Lung (tissue), 17 donors: ENCODE measurements at places on chromosomes 3 and 15. TPM values are rescaled to one million over a fixed set of nuclear protein-coding genes. Genes with fewer than 3 reads are reported as not detected.

DNA sequence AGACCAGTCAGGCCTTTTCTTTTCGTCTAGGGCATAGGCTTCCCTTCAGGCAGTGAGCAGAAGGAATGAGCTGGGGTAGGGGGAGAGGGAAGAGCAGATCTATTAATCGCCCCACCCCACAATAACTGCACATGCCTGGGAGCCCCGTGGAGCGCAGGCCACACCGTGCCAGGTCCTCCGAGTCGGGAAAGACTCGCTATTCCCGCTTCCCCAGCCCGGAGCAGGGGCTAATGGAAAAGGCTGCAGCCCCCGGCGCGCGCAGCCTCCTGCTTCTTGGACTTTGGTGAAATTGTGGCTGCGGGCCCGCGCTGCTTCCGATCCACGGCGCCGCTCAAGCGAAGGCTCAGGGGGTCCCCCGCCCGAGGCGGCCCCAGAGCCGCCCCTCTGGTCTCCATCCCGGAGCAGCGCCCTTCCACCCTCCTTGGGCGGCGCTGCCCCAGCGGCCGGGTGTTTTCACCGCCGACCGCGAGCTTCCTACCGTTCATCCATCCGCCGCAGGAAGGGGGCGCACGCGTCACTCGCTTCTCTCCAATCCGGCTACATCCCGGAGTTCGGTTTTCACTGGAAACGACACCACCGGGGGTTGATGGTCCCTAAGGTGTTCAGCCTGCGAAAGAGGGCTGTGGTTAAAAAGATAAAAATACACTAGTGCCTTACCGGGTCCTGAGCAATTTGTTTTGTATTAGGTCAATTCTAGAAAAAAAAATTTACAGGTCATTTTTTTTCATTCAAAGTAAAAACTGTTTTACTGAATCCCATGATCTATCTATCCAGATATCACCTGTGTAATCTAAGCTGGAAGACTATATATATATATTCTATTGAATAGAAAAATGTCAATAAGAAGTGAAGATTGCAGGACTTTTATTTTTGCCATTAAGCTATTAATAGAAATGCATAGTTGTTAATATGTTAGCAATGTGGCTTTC lies 4.4 kb upstream of the SYNM start:
- peak; percentile 80 for DNase-seq

ERC2 gene
- 0.74 TPM for polyA plus RNA-seq

PLXND1 gene
- polyA plus RNA-seq = 168 TPM

- DNase-seq = no peak
These were observed 107.3 kb upstream of the ANKRD28 start for GRCh38 chr3:15905041-15905440.

ZFYVE19 gene
- polyA plus RNA-seq = 19.4 TPM

DNA sequence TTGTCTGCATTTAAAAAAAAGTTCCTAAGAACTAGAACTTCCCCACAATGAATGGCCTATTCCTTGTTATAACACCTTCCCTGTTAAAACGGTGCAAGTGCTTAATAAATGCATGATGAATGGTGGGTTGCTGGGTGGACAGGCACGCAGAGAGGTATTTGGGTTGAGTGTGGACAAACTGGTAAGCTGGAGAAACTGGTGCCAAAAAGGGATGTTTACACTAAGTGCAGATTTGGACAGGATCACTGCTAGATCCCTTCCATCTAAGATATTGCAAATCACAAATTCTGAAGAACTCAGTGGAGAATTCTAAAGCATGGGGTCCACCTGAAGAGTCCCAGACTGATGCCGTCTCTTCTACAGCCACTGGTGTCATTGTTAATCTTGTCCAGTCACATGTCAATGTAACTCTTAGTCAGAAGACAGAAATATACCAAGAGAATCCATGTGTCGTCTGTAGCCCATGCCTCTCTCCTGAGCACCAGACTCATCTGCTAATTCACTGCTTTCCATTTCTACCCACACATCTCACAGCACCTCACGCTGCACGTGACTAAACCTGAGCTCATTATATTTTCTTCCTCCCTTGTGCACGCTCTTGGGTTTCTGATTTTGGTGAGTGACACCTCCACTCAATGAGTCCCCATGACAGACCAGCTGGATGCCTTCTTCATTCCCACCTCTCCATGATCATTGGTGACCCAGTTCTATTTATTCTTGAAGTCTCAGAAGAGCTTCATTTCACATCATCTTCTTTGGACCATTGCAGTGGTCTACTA lies 328.9 kb downstream of the THSD4 start:
- DNase-seq = no peak

DNA sequence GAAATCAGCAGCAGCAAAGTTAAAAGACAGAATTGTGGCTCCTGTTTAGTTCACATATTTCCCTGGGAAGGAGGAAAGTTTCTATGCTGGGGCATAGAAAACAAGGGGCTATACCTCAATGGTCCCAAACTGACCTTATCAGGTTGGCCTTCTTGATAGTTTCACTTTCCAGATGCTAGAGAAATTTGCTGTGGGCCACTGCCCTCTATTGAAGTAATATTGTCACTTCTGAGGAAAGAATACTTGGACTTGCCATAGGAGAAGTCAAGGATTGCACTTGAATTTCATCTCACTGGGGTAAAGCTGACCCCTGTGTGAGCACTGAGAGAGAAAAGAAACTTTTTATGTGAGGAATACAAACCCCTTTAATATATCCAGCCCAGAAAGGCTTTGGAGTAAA lies 49.3 kb upstream of the XCR1 start:
- no peak for DNase-seq

DNA sequence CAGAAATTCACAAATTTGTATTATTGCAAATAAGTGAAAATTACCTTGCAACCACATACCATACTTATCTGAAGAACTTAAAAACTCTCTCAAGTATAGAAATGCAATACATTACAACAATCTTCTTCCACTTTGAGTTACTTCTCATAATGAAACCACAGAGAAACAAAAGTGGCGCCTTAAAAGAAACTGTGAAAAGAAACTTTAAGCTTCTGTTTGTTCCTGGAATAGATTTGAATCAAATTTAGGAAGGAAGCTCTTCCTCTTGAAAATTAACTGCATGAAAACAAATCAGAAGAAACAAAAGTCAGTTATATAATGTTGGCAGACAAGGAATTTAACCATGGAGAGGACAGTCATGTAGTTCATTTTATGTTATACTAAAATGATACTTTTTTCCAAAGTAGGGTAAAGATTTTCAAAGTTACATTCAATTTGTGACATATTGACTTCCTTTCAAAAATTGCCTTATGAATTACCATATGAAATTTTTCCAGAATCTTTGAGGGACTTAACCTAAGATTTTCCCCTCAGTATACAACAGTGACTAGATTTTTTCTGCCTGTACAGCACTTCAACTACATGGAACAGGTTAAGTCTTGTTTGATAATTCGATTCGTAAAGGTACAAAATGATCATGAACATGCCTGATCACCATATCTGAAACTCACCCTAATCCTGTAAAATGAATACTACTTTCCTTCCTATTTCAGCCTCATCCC lies 57.6 kb upstream of the TNFSF10 start:
- no peak for DNase-seq

CCDC54 gene
- not detected for polyA plus RNA-seq

DNA sequence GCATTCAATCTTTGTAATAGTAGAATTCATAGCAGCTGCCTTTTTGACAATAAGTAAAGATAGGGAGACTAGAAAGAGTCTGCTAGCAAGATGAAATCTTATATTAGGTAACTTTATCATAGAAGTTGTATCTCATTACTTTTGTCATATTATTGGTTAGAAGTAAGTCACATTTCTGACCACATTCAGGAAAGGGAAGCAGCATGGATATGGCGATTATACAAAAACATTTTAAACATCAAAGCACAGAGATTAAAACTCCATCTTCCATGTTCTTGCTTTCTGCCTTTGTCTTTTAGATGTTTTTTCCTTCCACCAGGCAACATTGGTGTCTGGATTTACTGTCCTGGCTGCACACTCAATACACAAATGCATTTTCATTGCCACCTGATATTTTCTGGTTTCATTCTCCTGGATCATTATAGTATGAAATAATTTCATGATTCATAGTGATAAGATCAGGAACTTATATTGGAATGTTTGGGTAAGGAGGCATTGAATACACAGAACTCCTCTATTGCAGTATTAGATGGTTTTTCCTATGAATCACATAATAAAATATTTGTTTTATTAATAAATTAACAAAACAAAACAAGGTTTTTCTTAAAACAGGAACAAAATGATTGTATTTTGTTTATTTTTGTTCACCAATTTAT lies 1460.3 kb upstream of the CADM2 start:
- DNase-seq = no peak

- DNase-seq = no peak
These were observed 33.9 kb downstream of the IQSEC1 start for GRCh38 chr3:13039213-13039896.

CHRNA3 gene
- not detected for polyA plus RNA-seq

RAD51 gene
- 0.95 TPM for polyA plus RNA-seq

GRCh38 chr15:27438403-27439375 lies 467.7 kb downstream of the GABRG3 start:
- DNase-seq = no peak

CPLX3 gene
- 0.13 TPM for polyA plus RNA-seq

DNA sequence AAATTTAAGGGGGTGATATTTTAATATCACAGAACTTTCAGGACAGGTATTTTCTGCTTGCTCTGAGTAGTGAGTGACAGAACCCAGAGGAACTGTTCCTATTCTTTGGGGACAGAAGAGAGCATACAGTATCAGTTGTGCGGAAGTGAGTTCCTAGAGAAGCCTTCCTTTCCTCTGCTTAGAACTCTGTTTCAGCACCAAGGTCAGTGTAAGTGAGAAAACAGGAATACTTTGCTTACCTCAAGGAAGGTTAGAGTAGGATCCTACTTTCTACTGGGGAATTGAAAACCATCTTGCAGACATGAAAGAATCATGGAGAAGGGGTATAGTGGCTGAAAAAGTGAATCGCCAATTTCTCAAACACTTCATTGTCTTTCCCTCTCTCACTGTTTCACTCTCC lies 542.4 kb downstream of the SQOR start:
- DNase-seq = no peak

GRCh38 chr15:68298882-68299381 lies 21.4 kb downstream of the FEM1B start:
- DNase-seq = peak; percentile 41

- no peak for DNase-seq
These were observed 126.5 kb downstream of the SUCNR1 start for GRCh38 chr3:151999936-152000335.

SHQ1 gene
- polyA plus RNA-seq = 7.3 TPM

DNA sequence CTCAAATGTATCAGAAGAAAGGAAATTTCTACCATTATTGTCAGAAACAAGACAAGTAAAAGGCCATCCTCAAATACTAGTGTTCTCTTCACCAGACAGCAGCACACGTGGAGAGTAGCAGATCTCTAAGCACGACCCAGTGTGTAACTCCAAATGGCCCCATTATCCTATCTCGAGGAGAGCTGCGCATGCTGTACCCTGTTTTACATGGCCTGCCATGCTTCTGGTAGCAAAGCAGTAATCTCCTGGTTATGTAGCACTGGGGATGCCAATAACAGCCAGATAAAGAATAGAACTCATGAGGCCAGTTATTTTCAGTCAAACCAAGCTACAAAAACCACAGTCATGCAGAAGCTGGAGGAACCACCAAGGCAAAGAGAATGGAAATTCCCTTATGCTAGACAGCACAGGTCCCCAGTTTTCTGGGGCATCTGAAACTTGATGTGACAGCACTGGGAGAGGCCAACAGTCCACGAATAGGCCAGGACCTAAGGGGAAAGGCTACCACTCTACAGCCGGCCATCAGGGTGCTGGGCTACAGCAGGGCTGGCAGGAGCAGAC lies 73.0 kb downstream of the LIPC start:
- DNase-seq = no peak

DNA sequence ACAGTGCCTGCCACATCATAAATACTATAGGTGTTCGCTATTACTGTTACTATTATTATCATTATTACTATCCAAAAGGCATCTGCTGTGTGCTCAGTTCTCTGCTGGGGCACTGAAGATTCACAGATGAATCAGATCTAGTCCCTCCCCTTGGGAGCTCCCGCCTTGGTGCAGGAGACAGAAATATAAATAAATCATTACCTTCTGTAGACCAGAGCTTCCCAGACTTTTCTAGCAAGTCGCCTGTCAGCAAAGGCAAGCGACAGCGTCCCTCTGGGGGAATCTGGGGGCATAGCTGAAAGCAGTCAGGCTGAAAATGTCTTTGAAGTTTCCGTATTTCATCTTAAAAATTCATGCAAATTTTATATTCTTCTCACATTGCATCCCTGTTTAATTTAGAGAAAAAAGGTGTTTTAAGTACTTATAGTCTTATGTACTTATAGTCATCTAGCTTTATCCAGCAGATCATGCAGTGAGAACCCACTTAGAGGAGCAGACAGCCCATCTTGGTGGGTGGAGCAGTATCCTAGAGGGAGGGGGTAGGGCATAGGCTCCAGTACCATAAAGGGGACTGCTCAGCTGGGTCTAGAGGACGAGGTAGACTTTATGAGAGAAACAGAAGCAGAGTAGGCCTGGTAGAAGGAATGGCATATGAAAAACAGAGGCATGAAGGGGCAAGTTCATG lies 10.4 kb upstream of the BRPF1 start:
- no peak for DNase-seq

- DNase-seq = no peak
These were observed 412.9 kb upstream of the RGMA start for GRCh38 chr15:93501946-93502345.

- no peak for DNase-seq
These were observed 10.4 kb downstream of the TEX264 start for GRCh38 chr3:51681453-51681852.

DNA sequence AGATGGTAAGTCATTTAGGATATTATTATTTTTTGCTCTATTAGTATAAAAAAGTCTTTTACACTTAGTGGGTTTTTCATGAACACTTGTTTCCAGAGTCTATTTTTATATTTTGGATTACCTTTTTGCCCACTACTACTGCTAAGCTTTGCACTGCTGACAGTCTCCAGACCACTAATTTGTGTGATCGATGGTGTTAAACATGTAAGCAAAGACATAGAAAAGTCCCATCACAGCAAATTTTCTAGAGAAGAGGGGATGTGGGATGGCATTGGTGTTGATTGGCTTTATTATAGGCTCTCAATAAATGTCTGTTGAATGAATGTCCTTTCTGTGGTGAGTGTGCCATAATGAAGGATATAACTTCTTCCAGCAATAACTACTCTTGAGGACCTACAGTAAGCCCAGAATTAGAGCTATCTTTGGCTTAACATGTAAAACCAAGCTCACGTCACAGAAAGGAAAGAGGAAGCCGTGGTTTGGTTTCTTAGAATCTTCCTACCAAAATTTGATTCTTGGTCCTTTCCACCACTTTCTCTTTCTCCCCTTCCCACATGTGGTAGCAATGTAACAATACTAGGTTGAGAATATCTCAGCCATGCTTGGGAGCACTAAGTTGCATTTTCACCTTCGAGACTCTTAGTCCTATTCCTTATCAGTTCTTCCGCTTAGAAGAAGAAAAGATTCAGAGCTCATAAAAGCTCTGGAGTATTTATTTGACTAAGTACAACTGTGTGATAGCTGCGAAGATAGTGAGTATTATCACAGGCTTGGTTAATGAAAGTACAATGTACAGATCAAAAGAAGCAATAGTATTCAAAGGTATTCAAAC lies 90.6 kb upstream of the UMPS start:
- no peak for DNase-seq

CTXN2 gene
- polyA plus RNA-seq = not detected

GRCh38 chr3:12705981-12706380 lies 42.1 kb upstream of the RAF1 start:
- DNase-seq = no peak
